ENCODE measurements at places on chromosomes 1 and 21.

DNA sequence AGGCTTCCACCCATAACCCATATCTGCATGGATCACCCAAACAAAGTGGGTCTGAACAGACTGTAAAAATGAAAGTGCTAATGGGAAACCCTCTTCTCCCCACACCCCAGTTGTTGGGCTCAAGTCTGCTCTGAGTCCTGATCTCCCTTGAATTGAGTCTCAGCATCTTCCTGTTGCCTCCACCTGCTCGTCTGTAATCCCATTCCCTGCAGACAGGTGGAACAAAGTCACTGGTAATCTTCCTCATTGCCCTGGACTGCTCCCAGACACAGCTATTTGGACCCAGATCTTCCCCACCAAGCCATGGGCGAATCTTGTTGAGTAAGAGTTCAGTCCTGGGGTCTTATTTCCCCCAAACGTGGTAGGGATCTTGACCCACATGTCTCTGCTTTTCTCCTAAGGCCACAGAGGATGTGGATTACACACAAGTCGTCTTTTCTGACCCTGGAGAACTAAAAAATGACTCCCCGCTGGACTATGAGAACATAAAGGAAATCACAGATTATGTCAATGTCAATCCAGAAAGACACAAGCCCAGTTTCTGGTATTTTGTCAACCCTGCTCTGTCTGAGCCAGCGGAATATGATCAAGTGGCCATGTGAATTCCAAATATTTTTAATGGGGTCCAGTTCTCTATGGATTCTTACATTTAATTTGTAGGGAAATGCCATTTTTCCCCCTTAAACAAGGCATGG lies 15.7 kb downstream of the AVPR1B start:
- no peak for DNase-seq

DNA sequence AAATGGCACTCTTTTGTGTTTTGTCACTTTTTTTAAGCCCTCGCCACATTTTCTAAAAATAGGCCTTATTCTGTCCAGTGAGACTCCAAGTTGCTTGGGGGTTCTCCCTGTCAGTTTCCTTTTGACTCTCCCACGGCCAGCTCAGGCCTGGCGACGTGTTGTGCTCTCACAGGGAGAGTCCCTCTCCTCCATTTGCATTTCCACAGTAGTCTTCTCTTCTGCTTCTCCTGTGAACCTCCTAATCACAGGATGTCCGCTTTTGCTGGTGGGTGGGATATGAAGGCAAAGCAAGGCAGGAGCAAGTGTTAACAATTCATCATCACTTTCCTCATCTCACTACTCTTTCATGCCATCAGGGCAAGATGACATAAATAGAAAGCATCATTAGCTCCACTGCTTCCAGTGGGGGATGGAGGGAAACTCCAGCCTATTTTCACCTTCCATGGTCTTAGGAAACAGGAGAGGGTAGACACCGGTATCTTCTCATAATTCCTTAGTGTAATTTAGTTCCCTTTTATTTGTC lies 99.8 kb downstream of the INTS7 start:
- DNase-seq, result no peak

DNA sequence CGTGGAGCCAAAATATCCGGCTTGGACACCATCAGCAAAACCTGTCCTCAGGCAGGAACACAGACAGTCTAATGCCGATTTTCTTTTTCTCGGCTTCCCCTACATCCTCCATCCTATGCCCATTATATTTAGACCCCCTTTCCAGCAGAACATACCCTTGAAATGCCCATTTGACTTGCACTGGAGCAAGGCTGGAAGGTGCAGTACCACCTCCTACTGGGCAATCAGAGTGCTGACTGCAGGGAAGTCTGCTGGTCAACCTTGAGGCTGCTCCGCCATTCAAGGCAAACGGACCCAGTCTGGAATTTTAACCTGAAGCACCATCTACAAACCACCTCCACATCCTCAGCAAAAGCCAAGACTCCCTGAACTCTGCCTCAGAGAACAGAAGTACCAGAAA lies 79.5 kb downstream of the TIAM1 start:
- no peak for DNase-seq

DNA sequence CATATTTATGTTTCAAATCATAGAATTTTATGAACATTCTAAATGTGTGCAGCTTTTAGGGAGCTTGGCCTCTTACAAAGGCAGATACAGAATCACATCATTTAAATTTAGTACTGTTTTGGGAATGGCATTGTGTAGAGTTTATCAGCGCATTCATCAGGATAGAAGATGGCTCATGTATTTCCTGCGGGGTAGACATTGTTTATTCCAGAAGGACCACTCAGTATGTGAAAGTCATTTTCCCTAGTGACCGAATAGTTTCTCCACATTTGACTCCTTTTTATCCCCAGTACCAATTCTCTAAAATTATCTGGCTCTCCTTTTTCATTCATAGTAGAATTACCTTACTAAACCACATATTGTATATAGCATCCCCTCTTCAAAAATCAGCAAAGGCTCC lies 981.9 kb upstream of the ADGRL4 start:
- DNase-seq, result no peak

DNA sequence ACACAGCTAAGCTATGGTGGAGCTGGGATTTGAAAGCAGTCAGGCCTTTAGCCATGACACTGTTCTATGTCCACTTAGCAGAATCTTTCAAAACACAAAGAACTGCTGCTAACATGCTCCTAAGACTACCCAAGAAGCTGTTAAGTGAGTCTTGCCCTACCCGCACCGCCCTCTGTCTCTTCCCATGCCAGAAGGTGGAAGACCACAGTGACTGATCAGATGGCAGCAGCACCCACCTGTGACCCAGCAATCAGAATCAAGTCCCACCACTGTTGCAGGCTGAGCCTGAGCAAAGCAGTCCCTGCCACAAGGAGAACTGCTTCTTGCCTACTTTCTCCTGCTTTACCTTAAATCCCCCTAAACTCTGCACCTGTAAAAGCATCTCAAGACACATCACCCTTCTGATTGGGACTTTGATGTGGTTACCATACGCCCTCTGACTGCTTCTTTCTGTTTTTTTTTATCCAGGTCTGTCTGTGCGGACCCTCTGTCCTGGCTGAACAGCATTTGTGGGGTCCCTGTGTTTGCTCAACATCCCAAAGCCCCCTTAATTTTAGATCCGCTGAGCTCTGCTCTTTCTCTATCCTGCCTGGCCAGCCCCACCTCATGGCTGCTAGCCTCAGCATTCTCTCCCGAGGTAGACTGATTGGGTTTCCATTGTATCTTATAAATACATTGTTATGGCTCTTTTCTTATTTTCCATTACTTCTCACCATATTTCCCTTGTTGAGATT lies 16.0 kb downstream of the IRF2BP2 start:
- no peak for DNase-seq

DNA sequence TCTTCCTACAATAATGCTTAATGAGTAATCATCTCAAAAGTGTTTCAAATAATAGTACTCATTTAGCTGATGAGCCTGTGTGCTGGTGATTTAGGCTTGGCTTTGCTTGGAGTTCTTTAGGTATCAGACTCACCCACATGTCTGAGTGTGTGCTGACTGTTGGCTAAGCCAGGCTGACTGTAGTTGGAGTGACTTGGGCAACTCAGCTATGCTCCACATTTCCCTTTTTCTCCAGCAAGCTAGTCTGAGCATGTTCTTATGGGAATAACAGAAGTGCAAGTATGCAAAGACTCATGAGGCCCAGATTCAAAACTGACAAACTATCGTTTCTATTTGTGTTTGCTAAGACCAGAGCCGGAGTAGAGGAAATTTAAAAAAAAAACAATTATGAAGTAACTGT lies 99.0 kb upstream of the ADGRL4 start:
- no peak for DNase-seq

- no peak for DNase-seq
Measured at GRCh38 chr1:54965624-54966340, 14.6 kb upstream of the TMEM61 start.

DNA sequence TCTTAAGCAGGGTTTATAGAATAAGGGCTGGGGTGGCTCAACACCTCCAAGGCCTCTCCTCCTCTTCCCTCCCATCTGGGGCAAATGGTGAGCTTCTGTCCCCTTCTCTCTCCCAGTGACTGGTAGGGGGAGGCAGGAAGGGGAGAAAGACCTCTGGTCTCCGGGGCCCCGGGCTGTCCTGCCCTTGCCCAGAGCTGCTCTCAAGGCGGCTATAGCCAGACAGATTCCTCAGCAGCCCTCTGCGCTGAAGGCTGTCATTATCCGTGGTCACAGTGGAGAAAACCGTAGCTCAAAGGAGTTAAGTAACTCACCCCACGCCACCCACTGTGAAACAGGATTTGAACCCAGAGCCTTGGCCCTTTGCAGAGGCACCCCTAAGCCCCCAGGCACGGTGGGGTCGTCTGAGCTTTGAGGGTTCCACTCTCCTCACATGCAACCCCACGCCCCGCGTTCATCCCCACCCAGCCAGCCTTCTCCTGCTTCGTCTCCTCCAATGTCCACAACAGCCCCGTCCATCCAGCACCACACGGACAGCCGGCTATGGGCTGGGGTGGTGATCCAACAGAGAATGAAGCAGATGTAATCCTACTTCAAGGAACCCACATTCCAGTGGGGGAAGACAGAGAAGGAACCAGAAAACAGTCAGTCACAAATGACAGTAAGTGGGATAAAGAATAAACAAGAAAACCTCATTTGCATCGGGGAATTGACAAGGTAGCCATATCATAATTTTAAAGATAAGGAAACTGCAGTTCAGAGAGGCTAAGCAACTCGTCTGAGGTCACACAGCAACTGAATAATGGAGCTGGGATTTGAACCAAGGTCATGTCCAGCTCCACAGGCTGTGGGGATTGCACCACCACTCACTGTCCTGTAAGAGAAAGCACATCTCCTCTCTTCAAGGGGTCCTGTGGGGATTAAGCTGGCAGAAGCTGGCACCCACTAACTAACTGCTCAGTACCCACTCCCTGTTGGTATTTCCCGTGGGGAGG lies 31.8 kb downstream of the DHRS3 start:
- DNase-seq, result no peak

GRCh38 chr1:33010932-33011731 lies 25.6 kb downstream of the AK2 start:
- DNase-seq, result no peak

DNA sequence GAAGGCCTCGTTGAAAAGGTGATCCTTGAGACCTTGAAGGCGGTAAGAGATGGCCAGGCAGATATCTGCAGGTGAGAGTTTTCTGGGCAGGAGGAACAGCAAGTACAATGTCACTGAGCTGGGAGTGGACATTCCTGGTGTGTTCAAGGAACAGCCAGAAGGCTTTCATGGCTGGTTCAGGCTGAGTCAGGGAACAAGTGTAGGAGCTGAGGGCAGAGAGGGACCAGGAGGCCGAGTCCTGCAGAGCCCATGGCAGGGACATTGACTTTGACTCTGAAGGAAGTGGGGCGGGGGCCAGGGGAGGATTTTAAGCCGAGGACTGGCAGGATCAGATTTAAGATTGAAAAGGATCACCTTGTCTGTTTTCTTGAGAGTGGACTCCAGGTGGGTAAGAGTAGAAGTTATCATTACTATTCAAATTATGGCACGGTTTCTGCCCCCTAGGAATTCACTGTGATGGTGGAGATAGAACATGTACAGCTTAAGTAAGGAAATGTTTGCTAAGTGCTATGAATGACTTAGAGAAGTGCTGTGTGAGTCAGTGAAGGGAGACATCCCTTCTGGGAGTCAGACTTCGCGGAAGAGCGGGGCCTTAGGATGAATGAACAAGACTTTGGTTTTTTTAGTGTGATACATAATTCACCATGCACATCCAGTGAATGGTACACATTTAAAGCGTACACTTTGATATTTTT lies 202.3 kb downstream of the KIF26B start:
- DNase-seq, result no peak

DNA sequence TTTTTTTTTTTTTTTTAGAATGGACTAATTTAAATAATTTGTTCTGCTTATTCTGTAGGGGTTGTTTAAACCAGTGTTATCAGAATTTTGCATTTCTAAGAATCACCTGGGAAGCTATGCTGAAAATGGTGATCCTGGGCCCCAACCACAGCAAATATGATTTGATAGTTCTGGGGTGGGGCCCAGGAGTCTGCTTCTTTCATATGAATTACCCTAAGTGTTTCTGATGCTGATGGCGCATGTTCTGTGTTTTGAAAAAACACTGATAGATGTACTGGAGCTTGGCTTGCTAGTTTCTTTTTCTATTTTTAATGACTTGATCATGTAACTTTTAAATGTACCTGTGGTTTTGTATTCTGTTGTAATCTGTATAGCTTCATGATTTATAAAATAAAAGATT lies 89.3 kb downstream of the CDC14A start:
- no peak for DNase-seq

GRCh38 chr1:202576816-202577215 lies 133.4 kb downstream of the SYT2 start:
- no peak for DNase-seq

- DNase-seq, result peak; percentile 4
Measured at GRCh38 chr1:50426702-50427085, 3.5 kb upstream of the DMRTA2 start.

GRCh38 chr1:147741065-147741464 lies 19.3 kb downstream of the GJA5 start:
- DNase-seq, result no peak

GRCh38 chr1:22105611-22106207 lies 37.2 kb downstream of the WNT4 start:
- DNase-seq, result peak; percentile 74

DNA sequence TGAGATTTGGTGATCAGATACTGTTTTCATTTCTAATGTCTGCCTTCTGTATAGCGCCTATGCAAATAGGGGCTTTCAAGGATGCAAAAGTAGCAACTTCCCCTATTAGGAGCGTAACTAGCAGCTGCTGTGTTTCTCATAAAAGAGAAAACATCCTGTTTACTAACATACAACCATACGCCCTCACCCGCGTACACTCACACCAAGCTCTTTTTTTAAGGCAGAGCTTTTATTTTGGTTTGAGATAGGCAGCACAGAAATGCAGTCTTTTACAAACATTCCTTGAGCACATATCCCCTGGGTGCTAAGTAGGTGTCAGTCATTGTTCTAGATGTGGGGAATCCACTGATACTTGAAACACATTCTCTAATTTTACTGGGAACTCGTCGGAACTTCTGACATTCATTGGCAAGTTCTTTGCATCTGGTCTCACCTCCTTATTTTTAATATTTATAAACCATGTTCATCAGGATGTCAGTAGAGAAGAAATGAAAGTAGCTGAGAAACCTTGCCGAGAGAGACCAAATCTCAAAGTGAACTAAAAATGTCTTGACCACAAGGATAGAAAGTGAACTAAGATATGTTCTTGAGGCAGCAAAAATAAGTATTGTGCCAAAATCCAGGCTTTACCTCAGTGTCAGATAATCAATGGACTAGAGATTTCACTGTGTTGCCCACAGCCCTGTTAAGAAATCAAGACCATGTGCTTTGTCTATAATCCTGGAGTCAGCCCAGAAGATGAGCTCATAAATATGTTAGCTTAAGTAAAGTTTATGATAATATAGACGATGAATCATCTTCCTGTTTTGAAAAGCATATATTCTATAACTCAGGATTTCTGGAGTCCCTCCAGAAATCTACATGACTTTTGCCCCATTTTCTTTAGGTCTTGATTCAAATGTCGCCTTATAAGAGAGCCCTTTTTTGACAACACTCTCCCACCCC lies 350.9 kb downstream of the ST6GALNAC3 start:
- DNase-seq, result peak; percentile 75
